CD4-positive, alpha-beta T cell treated with Interferon gamma for 1 hour (primary cell): ENCODE measurements at places on chromosomes 3 and 15.
A peak's percentile ranks its signal among the peaks of the same experiment; 100 is the strongest.

DNA sequence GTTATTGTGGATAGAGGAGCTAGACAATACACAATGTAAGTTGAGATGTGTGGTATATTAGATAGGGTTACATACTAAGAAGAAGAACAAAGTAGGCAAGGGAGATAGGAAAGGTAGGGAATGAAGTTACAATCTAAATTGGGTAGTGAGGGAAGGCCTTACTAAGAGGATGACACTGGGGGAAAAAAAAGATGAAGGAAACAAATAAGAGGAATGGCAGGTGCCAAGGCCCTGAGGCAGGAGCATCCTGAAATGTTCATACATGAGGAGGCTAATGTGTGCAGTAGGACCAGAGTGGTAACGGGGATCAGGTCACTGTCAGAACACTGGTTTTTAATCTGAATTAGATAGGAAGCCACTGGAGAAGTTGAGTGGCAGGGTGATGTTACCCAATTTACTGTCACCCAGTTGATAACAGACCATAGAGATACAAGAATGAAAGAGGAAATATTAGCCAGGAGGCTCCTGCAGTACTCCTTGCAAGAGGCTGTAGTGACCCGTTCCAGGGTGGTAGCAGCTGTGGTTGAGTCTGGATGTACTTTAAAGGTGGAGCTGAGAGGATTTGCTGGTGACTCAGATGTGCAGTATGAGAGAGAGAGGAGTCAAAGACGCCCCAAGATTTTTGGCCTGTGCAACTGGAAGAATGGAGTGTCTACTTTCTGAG lies 14.4 kb downstream of the RTP1 start:
- DNase-seq: no peak

DNA sequence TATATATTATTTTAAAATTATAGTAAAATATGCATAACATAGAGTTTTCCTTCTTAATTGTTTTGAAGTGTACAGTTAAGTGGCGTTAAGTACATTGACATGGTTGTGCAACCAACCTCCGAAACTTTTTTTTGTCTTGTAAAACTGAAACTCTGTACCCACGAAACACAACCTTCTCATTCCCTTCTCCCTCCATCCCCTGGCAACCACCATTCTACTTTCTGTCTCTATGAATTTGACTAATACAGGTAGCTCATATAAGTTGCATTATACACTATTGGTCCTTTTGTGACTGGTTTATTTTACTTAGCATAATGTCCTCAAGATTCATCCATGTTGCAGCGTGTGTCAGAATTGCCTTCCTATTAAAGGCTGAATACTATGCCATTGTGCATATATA lies 179.4 kb downstream of the SATB1 start:
- no peak for DNase-seq

- no peak for DNase-seq
Measured at GRCh38 chr15:38589502-38589901, 24.9 kb upstream of the RASGRP1 start.

- no peak for DNase-seq
Measured at GRCh38 chr3:172315401-172316091, 132.7 kb downstream of the GHSR start.

- DNase-seq: no peak
Measured at GRCh38 chr3:80285388-80285787, 517.6 kb upstream of the ROBO1 start.

GRCh38 chr3:189632242-189632641 lies 1.1 kb downstream of the TP63 start:
- DNase-seq: no peak

DNA sequence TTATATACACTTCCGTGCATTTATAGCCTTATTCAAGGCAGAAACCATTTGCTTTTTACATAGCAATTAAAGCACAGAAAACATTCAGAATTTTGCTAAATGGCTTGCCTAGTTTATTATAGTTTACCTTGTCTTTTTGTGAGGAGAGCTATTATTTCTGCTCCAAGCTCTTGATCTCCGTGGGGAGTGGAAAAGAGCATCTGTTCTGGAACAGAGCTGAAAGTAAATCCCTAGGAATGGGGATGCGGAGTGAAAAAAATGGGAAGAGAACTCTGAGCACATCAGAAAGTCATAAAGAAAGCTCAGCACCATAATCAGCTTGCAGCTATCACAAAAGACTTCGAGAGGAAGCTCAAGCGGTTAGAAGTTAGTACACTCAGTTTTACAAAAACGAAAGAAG lies 1006.7 kb downstream of the ROBO2 start:
- DNase-seq: no peak

GRCh38 chr3:69490971-69491370 lies 105.1 kb upstream of the FRMD4B start:
- no peak for DNase-seq

GRCh38 chr3:23760325-23760724 lies 45.4 kb upstream of the UBE2E1 start:
- no peak for DNase-seq

DNA sequence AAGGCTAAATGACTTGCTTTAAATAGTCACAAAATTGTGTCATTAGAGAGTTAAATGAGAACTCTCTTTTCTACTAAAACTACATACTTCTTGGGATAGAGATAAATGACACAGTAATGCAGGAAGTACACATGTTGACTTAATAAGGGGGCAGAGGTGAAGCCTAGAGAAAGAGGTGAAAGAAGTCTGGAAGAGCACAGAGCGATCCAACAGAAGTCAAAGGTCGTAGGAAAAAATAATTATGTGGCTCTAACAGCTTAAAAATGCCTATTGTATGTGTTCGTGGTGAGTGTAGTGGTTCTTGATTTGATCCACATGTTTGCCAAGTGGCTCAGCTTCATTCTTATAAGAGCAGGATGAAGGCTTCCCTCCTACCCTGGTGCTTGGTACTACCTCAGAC lies 61.7 kb downstream of the TMEM212 start:
- DNase-seq: no peak

DNA sequence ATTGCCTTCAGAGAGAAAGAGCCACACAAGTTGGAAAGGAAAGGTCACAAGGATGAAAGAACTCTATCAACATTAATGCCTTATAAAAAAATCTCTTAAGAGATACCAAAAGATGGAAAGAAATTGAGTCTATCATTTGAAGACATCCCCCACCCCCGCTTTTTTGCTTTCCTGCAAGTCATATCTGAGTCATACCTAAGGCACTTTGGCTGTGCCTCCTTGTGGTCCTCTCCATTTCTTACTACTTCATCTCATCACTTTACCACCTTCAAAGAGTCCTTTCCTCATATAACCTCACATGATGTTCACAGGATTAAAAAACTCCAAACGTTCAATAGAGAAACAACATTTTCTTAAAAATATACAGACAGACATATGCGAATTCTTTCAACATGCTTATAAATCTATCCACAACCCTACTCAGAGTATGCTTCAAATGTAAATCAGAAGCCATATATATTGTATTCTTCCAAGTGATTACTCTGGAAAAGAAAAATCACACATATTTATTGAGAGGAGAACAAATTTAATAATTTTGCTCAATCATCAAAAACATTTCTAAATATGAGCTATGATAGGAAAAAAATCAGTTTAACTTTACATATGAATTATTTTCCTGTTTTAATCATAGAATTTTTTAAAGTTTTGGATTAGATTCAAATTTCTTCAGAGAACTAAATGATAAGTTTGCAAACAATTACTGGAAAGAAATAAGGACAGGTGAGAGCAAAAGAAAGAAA lies 1003.9 kb upstream of the CFAP20DC start:
- no peak for DNase-seq

- DNase-seq: no peak
Measured at GRCh38 chr3:123044981-123045763, 17.6 kb upstream of the SEMA5B start.

GRCh38 chr3:44355362-44356033 lies 16.9 kb downstream of the TCAIM start:
- DNase-seq: no peak

DNA sequence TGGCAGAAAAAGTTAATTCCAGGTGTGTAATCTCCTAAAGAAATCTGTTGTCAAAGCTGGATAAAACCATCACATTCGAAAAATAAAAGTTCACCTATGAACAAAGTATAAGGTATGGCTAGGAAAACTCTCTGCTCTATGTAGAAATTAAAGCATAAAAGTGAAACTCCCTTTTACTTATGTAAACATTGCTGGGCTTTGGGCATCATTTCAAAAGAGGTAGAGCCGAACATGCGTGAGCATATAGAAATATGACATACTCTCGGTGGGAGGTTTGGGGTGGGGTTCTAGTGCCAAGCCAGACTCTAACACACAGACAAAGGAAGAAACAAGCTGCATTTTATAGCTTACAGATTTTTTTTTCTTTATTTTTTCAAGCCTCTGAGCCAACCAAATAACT lies 306.8 kb upstream of the ATP11B start:
- DNase-seq: no peak

- DNase-seq: no peak
Measured at GRCh38 chr15:69990566-69991421, 106.9 kb downstream of the TLE3 start.

- DNase-seq: no peak
Measured at GRCh38 chr3:14338242-14338641, 64.2 kb upstream of the SLC6A6 start.

DNA sequence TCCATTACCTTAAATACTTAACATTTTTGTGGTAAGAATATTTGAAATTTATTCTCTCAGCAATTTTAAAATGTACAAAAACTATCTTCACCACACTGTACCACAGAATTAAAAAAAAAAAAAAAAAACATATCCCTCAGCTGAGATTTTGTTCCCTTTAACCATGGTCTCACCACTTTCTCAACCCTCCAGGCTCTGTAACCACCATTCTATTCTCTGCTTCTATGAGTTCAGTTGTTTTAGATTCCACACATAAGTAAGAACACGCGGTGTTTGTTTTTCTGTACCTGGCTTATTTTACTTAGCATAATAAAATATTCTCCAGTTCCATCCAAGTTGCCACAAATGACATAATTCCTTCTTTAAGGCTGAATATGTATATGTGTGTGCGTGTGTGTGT lies 41.5 kb downstream of the CSNK1G1 start:
- no peak for DNase-seq

- DNase-seq: no peak
Measured at GRCh38 chr3:39205919-39206516, 13.6 kb upstream of the XIRP1 start.

DNA sequence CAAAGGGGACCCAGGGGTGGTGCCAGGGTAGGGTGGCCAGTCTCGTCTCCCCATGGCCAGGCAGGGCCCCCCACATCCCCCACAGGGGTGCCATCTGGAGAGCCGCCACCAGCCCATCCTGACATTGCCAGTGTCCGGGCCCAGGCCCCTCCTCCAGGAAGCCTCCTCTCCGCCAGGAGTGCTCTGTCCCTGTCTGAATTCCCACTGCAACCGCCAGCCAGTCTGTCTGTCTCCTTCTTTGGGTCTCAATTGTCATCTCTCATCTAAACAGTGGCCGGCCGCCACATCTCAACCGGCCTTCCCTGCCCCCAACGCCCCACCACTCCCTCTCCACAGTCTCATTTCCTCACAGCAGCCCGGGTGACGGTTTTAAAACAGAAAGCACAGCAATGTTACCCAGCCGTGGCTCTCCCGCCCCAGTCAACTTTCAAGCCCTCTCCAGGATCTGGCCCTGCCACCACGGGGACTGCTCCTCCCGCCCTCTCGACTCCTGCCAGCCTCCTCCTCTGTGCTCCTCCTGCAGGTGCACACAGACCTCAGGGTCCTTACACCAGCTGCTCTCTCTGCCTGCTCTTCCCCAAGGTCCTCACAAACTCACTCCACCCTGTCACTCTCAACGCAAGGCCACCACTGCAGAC lies 57.0 kb downstream of the IQSEC1 start:
- DNase-seq: peak; percentile 78

DNA sequence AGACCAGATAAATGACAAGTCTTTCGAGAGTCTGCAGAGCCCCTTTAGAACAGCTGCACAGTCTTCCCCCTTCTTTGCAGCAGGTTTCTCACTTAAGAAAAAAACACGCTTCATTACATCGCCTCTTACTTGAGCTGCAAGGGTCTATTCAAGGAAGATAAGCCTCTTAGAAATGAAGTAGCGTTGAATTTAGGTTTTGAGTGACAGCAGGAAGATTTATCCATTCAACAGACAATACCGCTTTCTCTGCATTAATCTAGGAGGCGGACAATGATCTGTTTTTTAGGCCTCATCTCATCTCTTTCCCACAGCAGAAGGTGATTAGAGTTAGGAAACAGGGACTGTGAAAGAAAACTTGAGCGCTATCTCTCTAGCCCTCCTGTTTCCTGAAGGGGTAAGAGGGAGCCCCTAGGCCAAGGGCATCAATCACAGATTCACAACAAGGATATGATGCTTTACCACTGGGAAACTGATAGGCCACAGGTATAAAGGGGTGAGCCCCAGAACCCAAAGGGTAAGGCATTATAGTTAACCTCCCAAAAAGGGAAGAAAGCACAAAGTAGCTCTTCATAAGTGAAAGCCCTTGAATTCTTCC lies 84.3 kb downstream of the MECOM start:
- DNase-seq: no peak

GRCh38 chr3:45106874-45107273 lies 39.3 kb downstream of the CDCP1 start:
- DNase-seq: no peak

- DNase-seq: no peak
Measured at GRCh38 chr15:35696767-35697231, 150.8 kb upstream of the DPH6 start.

- no peak for DNase-seq
Measured at GRCh38 chr3:178950676-178951075, 120.9 kb downstream of the ZMAT3 start.

DNA sequence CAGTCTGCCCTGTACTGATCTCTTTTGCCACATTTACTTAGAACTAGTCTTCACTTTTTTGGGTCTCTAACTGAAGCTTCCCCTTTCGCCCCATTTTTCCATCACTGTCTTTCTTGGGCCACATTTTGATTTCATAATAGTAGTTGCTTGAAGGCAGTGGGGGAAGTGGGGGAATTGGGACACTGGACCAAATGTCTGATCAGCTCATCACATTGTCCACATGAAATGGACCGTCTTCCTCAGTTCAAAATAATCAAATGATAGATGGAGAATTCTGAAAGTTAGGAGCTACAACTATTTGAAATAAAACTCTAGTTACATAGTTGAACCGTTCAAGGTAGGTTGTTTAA lies 747 bp downstream of the PDCD6IP start:
- no peak for DNase-seq

DNA sequence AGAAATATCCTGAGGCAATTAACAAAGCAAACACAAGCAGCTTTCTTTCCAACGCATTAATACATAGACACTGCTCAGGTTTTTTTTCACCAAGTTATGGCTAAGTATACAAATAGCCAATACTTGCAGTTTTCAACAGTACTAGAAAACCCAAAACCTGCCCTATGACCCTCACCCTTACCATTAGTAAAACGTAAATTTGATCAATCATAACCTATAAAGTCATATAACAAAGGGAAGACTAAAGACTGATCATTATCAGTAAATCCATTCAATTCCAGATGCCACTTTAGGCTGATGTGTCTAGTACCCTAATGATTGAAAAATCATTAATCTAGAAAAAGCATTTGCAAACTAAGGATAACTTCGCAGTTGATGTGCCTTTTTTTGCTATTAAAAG lies 3.2 kb downstream of the SERP1 start:
- DNase-seq: no peak

- no peak for DNase-seq
Measured at GRCh38 chr3:101068876-101069606, 75.8 kb upstream of the ABI3BP start.

GRCh38 chr3:190038050-190038933 lies 82.4 kb downstream of the P3H2 start:
- no peak for DNase-seq
